CD4-positive, alpha-beta T cell (primary cell): ENCODE measurements at places on chromosomes 3 and 15. TPM values are rescaled to one million over a fixed set of nuclear protein-coding genes. Genes with fewer than 3 reads are reported as not detected.

GRCh38 chr15:93028632-93029213, 60.3 kb downstream of the RGMA start:
- no peak overlapping the region for H3K27ac ChIP-seq
- peaks cover 41% of the 10 kb centered on the region for H3K4me1 ChIP-seq
- DNase-seq, result no peak
- no peak overlapping the region for H3K4me3 ChIP-seq
- H3K36me3 ChIP-seq, result peaks cover 29% of the 10 kb centered on the region

PAQR5 gene
- total RNA-seq, result not detected

DNA sequence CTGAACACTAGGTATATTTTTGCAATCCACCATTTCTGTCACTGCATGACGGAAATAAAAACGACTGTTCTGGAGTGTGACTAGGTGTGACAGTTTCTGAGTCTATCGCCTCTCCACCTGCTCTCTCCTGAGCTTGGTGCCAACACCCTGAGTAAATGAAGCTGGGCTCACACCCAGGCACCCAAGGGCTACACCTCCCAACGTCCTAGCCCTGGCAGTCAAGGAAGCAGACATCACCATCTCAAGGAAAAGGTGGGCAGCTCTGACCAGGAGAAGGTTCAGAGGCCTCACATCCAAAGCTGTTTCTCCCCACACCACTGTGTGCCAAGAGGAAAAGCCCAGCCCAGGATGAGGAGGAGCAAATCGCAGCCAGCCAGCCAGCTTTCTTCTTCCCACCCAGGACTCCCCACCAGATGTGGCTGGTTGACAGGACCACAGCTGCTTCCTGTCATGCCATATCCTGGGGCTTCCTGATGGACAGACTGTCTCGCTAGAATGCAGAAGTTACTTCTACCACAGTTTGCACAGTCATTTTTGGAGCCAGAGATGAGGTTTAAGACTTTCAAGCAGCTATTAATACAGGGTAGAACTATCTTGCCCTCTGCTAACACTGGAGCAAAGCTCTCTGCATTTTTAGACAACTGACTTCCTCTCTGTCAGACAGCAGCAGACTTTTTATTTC, 3.3 kb downstream of the SCAMP2 start:
- H3K27me3 ChIP-seq, result no peaks in the 10 kb centered on the region
- peak overlapping the region; percentile 21 for H3K27ac ChIP-seq
- DNase-seq, result no peak
- peaks cover 13% of the 10 kb centered on the region for H3K36me3 ChIP-seq
- peak overlapping the region; percentile 23 for H3K4me3 ChIP-seq

GXYLT2 gene
- total RNA-seq, result 0.08 TPM

DNA sequence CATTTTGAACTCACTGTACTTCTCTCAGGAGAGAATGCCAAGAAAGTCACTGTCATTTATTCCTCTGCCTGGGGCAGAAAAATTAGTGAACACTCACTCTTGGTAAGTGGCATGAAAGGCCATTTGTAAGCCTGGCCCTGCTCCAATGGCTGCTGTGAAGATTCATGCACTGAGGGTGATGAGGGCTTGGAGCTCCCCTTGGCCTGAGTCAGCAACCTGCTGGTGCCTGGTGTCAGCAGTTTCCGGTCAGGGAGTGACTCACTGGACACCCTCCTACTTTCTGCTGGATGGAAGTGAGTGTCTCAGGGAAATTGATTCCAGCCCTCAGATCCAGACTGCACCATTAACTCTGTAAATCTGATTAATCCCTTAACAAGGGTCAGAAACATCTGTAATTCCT, 37.6 kb downstream of the TRA2B start:
- DNase-seq, result no peak
- H3K27ac ChIP-seq, result no peak overlapping the region
- no peaks in the 10 kb centered on the region for H3K4me1 ChIP-seq
- H3K4me3 ChIP-seq, result no peak overlapping the region
- H3K27me3 ChIP-seq, result peaks cover 2% of the 10 kb centered on the region

GRCh38 chr3:169528289-169528688, 135.2 kb downstream of the MECOM start:
- H3K4me3 ChIP-seq, result no peak overlapping the region
- no peaks in the 10 kb centered on the region for H3K4me1 ChIP-seq
- H3K27ac ChIP-seq, result no peak overlapping the region
- no peaks in the 10 kb centered on the region for H3K36me3 ChIP-seq
- H3K27me3 ChIP-seq, result no peaks in the 10 kb centered on the region

GRCh38 chr3:79039192-79039591, 728.6 kb downstream of the ROBO1 start:
- no peaks in the 10 kb centered on the region for H3K4me1 ChIP-seq
- H3K27ac ChIP-seq, result no peak overlapping the region
- no peaks in the 10 kb centered on the region for H3K27me3 ChIP-seq

ADAMTS7 gene
- 0.30 TPM for total RNA-seq

GRCh38 chr15:27506752-27507151, 535.8 kb downstream of the GABRG3 start:
- no peaks in the 10 kb centered on the region for H3K4me1 ChIP-seq
- H3K27ac ChIP-seq, result no peak overlapping the region
- H3K36me3 ChIP-seq, result no peaks in the 10 kb centered on the region
- H3K4me3 ChIP-seq, result no peak overlapping the region

BSN gene
- 0.11 TPM for total RNA-seq

DNA sequence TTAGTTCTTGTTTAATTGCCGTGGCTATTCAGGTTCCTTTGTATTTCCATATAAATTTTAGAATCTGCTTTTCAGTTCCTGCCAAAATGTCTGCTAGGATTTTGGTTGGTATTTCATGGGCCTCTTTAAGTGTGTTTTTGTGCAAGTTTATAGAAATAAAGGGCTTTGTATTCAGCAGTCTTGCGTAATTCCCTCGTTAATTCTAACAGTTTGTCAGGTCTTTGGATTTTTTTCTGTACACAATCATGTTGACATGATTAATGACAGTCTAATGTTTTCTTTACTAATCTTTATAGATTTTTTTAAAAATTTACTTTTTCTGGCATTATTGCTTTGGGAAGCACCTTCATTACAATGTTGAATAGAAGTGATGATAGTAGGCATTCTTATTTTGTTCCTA, 120.9 kb downstream of the NEK11 start:
- H3K27me3 ChIP-seq, result no peaks in the 10 kb centered on the region
- H3K4me3 ChIP-seq, result no peak overlapping the region
- no peak for DNase-seq
- no peaks in the 10 kb centered on the region for H3K4me1 ChIP-seq

DNA sequence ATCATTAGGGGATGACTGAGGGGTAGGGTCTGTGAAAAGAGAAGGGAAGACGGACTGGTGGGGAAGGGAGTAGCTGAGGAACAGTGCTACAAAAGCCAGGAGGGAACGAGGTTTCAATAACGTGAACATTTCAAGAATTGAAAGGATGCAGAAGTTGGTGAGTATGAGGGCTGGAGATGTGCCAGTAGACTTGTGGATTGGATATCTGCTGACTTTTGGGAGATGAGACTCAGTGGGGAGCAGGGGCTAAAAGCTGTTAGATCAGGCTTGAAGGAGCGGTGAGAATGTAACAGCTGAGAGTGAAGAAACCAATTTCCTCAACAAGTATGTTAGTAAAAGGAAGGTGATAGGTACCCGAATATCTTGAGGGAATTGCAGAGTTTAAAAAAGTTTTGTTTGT, 65.2 kb downstream of the GTPBP8 start:
- H3K4me3 ChIP-seq, result no peak overlapping the region
- H3K4me1 ChIP-seq, result peaks cover 5% of the 10 kb centered on the region
- no peak for DNase-seq

- peak within 1 kb of the TSS; percentile 42 for H3K4me3 ChIP-seq
- no peak within 1 kb of the TSS for H3K27ac ChIP-seq
- H3K36me3 ChIP-seq, result no peaks in the 10 kb centered on the region
- peaks cover 60% of the 10 kb centered on the region for H3K27me3 ChIP-seq
- DNase-seq, result no peak
- H3K4me1 ChIP-seq, result peaks cover 9% of the 10 kb centered on the region
Measured at GRCh38 chr3:185152410-185153170, at the start of gene C3orf70. TSS of gene C3orf70 (minus strand) at chr3:185153060. CDS start at chr3:185152823, 237 bp downstream.

ANKRD34C gene
- not detected for total RNA-seq

DNA sequence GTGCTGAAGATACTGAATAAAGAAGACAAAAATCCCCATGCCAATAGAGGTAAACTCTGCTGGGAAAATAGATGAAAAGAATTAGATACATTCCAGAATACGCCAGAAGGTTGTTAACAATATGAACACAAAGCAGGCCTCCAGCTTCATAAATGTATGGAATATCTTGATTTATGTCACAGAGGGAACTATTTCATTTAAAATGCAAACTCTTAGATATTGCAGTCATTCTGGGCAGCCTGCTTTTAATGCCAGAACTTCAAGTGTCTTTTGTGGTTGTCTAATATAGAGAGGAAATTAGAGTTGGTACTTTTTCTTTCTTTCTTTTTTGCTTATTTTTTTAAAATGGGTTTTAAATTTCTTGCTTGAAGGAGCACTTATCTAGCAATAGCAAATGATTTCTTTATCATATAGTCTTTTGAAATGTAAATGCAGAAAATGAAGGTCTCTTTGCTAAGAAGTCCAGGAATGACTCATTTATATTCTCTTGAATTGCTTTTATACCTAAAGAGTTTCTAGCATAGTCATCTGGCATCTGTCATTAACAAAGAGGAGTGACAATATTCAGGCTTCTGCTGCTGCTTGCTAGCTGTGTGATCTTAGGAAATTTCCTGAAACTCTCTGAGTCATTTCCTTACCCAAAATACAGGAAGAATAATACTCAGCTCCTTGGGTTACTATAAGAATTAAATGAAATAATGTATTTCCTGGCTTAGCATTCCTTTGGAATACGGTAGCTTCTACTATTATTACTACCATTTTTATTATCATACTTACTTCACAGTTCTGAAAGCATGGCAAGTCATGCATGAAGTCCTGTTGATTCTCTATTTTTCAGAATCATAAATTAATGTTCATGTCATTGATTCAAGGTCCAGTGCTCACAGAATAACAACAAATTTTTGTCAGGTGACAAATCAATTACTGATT, 527.6 kb downstream of the DIPK2A start:
- H3K27ac ChIP-seq, result no peak overlapping the region
- no peak overlapping the region for H3K4me3 ChIP-seq
- no peaks in the 10 kb centered on the region for H3K27me3 ChIP-seq
- no peak for DNase-seq
- no peaks in the 10 kb centered on the region for H3K4me1 ChIP-seq
- H3K36me3 ChIP-seq, result no peaks in the 10 kb centered on the region
